ENCODE measurements at places on chromosomes 12 and 14. TPM values are rescaled to one million over a fixed set of nuclear protein-coding genes. Genes with fewer than 3 reads are reported as not detected.

Gene RCOR1
- 39.3 TPM for polyA plus RNA-seq

- peak; percentile 74 for DNase-seq
These were observed 15.6 kb upstream of the LRTM2 start for GRCh38 chr12:1804545-1805332.

GRCh38 chr12:39443081-39443928, at the start of gene KIF21A:
KIF21A (minus strand) TSS chr12:39443120; CDS start chr12:39442970, 150 bp downstream.
- DNase-seq, result peak; percentile 52

- no peak for DNase-seq
These were observed 40.8 kb downstream of the SPATA7 start for GRCh38 chr14:88426271-88426670.

- no peak for DNase-seq
These were observed 23.1 kb downstream of the ANG start for GRCh38 chr14:20711685-20712084.
